ENCODE measurements at places on chromosomes 2 and 18.

DNA sequence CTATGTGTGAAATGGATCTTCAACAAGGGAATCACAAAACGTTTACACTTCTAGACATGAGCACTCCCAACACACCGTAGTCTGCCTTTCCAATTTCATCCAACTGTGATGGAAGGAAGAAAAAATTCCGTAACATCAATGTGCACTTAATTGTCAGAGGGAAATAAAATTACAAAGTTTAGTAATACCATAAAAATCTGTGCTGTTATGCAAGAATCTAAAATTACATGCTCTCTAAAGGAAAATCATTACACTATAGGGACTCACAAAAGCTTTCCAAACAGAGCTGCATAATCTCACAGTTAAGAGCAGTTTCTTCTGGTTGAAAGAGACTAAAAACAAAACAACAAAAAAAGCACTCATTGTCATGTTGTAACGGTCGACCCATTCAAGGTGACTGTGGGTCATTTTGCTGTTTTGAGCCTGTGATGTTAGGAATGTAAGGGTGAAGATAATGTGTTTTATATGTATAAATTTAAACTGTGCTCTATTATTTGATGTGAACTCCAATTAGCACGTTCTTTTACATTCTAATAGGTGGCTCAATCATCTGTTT is 698.0 kb downstream of the TDRD15 start:
- no peak for DNase-seq

- no peak for DNase-seq
Measured at GRCh38 chr18:45325778-45326177, 289.5 kb upstream of the SLC14A2 start.

DNA sequence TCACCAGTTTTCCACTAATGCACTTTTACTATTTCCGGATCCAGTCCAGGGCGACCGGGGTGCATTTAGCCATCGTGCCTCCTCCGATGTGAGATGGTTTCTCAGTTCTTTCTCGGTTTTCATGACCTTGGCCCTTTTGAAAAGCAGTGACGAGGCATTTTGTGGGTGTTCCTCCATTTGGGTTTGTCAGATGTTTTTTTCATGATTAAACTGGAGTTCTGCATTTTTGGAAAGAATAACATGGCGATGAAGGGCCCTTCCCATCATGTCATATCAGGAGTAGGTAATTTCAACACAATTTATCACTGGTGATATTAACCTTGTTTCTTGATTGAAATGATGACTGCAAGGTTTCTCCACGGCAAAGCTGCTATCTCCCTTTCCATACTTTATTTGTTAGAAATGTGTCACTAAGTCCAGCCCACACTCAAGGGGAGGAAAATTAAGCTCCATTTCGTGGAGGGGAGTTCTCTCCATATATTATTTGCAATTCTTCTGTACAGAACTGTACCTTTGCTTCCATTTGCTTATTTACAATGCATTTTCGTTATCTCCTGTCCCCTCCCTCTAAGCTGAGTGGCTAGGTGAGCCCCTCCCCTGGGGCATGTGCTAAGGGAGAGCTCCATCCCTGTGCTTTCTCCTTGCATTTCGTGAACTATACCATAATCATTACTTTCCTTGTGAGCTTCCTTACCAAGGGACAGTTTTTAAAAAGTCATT is 8.9 kb upstream of the KLF11 start:
- DNase-seq: no peak

DNA sequence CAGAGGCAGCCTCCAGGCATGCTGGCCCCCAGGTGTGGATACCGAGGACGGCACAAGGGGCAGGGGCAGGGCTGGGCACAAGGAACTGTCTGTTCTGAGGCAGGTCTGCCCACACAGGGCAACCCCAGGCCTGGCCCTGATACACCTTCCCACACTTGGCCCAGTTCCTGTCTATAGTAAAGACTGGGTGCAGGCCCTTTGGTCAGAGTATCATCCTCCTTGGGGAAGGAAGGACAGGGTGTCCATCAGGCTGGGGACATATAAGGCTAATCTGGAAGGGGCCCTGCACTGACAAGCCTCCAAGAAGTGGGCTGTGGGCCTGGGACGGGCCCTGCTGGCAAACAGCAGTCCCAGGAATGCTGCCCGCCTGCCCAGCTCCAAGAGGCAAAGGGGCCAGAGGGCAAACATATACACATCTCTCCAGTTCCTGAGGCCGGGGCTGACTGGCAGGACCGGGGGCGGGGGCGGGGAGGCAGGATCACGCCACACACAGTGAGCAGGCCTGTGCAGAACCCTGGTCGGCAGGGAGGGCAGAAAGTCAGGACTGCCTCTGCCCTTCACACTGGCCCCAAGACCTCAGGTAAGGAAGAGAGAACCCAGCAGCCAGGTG is 18.9 kb downstream of the SDC1 start:
- DNase-seq: no peak

GRCh38 chr18:24436939-24437338 is 10.5 kb downstream of the IMPACT start:
- no peak for DNase-seq

GRCh38 chr18:51802569-51803428 is 537.2 kb upstream of the DCC start:
- DNase-seq: no peak

- DNase-seq: no peak
Measured at GRCh38 chr18:38940475-38940862, 1374.9 kb upstream of the CELF4 start.

GRCh38 chr2:134231965-134232340 is 21.9 kb upstream of the MGAT5 start:
- DNase-seq: no peak

DNA sequence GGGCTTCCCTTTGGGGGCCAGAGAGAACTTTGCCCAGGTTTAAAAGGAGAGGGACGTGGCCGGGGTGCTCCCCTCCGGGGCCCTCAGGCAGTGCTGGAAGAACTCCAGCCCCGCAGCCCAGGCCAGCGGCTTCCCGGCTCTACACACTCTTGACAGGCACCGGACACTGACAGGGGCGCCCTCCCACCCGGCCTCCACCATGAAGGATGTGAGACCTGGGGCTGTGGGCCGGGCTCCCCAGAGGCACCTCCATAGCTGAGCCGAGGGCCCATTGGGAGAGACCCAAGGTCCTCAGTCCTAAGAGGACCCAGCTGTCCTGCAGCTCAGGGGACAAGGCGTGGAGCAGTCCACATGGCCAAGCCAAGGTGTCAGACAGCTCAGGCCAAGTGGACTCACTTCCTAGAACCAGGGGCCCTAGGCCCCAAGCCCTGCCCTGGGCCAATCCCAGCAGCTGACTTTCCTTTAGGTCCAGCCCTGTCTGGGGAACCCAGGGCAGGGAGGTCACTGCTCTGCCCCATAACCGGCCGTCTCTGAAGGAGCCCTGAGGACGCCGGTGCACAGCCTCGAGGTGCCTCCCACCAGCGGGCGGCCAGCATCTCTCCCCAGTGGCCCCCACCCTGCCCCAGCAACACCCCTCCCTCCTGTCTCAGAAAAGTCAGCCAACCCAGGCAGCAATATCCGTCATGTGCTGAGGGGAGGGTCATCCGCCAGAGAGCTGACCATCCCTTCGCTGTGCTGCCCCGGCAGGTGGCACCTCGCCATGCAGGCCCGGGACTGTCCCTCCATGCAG is 51.8 kb downstream of the BIN1 start:
- DNase-seq: no peak

Measured in DMS79 (cell line).